ENCODE measurements at places on chromosomes 7 and 10.

DNA sequence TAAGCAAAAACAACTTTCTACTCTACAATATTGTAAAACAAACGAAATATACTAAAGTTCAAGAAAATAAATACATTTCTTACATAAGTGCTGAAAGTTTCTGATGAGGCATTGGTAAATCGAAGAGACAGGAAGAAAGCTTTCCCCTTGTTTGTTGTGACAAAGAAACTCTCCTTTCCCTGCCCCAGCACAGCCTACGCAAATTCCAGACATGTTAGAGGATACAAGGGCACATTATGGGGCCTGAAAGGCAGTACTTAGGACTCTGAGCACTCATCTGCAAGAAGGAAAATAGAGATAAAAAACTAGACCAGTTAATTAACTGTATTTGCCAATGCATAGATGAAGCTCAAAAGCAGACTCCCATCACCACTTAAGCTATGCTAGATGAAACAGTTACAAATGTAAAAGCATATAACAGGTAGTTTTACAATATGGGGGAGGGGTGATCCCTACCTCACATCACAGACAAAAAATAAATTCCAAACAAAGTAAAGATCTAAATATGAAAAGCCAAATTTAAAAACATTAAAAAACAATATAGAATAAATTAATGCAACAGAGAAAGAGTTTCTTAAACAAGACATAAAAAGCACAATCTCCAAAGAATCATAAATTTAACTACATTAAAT, 21.8 kb downstream of the ARHGAP19 start:
- no peak for DNase-seq

GRCh38 chr10:8588135-8588534, 533.6 kb downstream of the GATA3 start:
- no peak for DNase-seq

- DNase-seq = no peak
These were observed 4.3 kb upstream of the LOXL4 start for GRCh38 chr10:98272245-98272644.

DNA sequence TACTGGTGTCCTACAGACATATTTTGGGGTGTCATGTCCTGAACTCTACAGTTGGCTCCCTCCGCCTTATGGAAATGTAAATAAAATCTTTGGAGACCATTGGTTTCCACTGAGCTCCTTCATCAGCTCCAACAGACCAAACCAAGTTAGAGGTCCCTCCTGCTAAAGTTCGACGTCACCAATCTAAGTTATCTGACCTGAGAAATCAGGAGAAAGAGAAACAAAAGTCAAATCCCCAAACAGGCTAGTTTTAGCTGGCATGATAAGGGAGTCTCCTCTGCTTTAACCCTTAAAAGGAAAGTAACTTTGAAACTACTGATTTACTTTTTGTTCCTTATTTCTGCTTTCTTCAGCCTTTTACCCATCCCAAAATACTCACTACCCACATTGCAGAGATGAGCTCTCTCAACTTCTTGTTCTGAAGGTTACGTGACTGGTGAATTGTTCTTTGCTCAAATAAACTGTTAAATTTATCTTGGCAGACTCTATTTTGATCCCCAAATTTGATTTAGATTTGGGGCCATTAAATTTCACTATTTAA, 39.9 kb downstream of the AVL9 start:
- DNase-seq = peak; percentile 18

DNA sequence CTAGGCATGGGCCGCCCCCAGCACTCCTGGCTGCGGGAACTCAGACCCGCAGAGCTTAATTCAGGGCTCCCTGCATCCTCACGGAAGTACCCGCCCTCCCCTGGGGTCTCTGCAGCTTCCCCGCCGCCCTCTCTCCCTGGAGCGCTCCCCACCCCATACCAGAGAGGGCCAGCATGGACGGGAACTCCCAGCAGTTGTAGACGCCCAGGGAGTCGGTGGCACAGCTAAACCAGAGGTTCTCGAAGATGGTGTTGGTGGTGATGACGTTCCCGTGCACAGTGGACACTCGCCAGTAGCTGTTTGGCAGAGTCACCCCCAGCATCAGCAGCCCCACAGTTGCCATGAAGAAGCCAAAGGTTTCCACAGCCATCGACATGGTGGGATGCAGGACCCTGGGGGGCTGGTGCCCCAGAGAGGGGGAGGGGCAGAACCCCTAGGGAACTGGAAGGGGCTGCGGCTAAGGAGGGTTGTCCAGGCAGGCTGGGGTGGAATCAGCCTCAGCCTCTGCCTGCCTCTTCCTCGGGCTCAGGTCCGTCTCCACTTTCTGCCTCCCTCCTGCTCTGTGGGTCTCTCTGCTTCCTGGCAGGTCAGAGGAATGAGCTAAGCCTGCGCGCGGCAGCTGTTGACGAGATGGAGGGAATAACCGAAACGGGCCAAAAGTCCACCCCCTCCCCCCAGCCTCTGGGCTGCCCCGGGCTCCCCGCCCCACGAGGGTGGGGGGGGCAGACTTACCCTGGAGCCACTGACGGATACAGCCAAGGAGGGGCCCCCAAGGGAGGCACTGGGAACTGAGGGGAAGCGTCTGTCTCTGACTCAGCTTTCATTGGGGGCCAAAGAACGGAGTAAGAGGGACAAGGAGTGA, at the start of gene CLDN15:
TSS of gene CLDN15 (minus strand) at position 597 of the 862 bp plus-strand sequence. CDS start at position 376, 221 bp downstream.
- no peak for DNase-seq

- no peak for DNase-seq
These were observed 73.1 kb upstream of the ITGB1 start for GRCh38 chr10:33031171-33031570.

DNA sequence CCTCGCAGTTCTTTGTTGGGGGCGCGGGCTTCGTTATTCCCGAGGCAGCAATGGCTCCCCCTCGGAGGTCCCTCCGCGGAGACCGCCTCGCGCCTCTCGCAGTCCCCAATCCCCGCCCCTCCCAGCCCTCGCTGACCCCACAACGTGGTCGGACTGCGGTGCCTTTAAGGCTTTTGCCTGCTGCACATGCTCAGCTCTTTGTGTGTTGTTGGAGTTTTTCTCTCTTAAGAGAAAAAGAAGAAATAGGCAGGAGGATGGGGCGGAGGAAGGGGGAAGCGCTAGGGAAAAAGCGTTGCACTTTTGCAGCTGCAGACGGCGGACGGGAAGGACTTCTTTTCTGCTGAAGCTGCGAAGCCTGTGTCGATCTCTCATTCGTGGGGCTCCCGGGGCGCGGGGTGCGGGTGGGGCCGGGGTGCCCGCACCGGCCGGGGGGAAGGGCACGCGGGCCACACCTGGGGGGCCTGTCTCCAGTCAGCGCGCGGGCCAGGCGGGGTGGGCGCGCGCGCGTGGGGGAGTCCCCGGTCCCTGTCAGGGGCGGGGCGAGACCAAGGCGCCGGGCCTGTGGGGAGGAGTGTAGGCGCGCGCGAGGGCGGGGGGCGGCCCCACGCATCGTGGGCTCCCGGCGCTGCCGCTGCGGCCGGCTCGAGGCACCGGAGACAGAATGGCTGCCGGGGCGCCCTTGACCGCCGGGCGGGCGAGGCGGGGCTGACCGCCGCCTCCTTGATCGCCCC, 445 bp upstream of the ATRNL1 start:
- no peak for DNase-seq

- no peak for DNase-seq
These were observed 106.5 kb upstream of the LANCL2 start for GRCh38 chr7:55258631-55259030.

GRCh38 chr7:106936236-106936635, 71.2 kb downstream of the PIK3CG start:
- DNase-seq = no peak

GRCh38 chr10:60808036-60808435, 29.8 kb downstream of the CDK1 start:
- no peak for DNase-seq

DNA sequence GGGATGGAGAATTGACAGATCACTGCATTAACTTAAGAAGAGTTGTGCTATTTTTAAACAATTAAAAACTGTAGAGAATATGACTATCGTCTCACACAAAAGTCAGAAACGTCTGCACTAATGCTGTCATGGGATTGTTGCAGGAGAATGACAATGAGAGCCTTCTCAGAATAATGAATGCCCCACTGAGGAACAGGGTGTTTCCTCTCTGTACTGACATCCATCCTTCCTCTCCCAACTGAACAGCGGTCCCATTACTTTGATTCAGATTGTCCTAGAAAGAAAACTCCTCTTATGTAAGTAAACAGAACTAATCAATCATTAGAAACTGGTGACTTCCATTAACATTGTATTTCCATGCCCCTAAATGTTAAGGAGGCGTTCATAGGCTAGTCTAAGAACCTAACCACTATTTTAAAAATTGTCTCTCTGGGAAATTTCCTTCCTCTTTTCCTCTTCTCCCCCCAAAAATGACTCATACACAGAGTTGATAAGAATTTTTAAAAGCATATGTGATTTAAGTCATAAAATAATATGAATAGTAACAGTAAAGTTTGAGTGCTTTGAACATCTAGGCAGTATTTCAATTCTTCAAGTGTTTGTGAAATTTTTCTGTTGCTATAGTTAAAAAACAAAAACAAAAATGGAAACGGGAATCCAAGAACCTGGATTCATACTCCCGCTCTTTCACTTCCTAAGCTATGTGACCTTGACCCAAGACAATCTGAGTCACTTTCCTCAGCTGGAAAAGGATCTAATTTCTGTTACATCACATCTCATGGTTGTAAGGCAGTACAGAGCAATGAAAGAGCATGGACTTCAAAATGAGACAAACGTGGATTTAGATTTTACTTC, 12.7 kb upstream of the MACC1 start:
- no peak for DNase-seq

GRCh38 chr10:106957823-106958588, 206.5 kb downstream of the SORCS1 start:
- peak; percentile 31 for DNase-seq

GRCh38 chr10:110150046-110150445, 57.4 kb upstream of the MXI1 start:
- no peak for DNase-seq

DNA sequence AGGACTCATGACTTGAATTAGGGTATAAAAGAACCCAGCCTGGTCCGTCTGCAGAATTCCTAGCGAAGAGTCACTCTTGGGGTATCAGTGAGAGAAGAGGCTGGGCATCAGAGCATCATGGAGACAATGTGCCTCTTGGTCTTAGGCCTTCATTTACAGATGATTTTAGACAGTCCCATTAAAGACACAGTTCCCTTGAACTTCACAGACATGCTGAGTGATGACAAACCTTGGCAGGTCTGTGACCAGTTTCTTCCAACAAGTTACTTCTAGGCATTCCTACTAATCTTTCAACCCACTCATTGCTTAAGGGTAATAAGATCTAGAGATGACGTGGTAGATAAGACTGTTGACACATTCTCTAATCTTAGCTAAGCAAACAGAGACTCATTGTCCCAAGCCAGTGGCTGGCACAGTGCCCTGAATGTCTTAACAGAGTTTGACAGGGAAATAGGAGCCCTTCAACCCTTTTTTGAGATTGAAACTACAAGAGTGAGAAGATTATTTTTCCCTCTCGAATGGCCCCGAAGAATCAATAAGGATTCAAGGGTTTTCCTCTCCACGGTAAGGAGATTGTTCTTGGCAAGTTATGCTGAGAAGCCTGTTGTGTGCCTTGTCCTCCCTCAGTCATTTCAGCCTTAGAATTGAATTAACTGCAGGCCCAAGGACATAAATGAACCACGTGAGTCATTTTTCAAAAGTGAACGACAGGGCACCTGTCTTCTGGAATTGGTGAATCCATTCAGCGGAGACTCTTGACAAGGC, 281.1 kb downstream of the CCDC3 start:
- DNase-seq = no peak

DNA sequence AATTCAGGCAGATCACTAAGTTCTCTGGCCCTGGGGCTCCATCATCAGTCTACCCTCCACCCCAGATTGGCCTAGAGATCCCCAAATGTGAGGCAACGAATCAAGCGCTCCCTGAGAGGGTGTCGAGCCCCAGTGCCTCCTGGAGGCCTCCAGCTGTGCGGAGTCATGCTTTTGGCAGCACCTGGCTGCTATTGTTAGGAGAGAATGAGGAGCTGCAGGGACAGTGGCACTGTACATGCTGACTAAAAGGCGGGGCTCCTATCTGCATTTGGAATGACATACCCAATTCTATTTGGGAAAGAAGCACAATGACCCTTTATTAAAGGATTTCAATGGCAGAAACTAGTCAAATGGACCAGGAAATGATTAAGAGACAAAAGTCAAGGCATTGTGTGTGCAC, 161.8 kb downstream of the DPY19L1 start:
- DNase-seq = no peak

DNA sequence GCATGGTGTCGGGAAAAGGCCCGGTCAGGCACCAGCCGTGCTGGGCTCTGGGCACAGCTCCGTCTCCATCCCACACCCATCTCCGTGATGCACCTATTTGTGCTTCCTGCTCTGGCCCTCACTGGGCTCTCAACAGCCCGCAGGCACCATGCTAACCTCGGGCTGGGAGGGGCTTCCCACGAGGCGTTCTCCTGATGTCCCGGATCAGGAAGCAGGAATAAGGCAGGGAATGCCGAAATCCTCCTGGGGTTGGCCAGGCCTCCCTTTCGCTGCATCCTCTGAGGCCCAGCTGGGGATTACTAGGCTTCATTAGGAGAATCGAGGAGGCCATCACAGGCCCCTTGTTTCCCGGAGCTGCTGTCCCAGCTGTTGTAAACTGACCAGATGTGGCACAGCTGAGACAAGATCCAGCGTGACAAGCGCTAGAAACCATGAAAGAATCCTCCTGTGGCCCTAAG, 72.0 kb downstream of the FAM53B start:
- no peak for DNase-seq

GRCh38 chr7:149422914-149423301, 38.0 kb downstream of the ZNF777 start:
- DNase-seq = no peak

- DNase-seq = no peak
These were observed 66.1 kb upstream of the ABLIM1 start for GRCh38 chr10:114723991-114724715.

- no peak for DNase-seq
These were observed 27.7 kb upstream of the SLC25A13 start for GRCh38 chr7:96349572-96349971.

DNA sequence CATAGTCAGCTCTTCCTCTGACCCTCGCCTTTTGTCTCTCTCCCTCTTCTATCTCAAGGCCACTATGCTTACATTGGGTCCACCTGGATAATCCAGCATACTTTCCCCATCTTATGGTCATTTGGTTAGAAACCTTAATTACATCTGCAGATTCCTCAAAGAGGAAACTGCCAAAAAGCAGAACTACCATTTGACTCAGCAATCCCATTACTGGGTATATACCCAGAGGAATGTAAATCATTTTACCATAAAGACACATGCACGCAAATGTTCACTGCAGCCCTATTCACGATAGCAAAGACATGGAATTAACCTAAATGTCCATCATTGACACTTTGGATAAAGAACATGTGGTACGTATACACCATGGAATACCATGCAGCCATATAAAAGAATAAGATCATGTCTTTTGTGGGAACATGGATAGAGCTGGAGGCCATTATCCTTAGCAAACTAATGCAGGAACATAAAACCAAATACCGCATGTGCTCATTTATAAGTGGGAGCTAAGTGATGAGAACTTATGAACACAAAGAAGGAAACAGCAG, 114.8 kb upstream of the NPY start:
- no peak for DNase-seq

- DNase-seq = no peak
These were observed 84.8 kb upstream of the CCDC6 start for GRCh38 chr10:59991117-59991516.

- DNase-seq = no peak
These were observed 186.3 kb downstream of the IPMK start for GRCh38 chr10:58081353-58081752.

- DNase-seq = no peak
These were observed 143.1 kb downstream of the CHN2 start for GRCh38 chr7:29337546-29338116.

Measured in GM13977 (cell line).